ENCODE measurements at places on chromosomes 5 and 9.

DNA sequence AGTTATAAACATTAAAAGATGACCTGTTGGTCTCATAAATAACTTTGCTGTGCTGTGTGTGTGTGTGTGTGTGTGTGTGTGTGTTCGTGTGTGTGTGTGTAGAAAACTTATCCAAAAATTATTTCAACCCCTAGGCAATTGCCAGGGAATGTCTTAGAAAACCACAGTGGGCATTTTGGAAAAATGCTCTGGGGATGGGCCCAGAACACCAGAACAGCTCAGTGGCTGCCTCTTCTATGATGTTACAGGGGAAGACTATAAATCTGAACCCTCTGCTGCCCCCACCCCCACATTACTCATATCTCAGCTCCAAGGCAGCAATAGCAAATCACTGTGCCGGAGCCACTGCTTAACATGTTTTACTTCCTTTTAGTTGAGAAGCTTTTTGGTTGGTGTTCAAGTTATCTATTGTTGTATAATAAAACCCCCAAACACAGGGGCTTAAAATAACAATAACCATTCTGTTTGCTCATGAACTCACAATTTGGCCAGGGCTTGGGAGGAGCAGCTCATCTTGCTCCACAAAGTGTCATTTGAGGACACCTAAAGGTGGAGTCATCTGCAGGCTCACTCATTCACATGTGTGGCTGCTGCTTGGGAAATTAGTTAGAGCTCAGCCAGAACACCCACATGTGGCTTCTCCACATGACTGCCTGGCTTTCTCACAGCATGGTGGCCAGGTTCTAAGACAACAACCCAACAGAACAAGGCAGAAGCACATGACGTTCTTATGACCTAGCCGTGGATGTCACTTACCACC lies 40.4 kb downstream of the ACTBL2 start:
- DNase-seq = peak; percentile 10

- DNase-seq = no peak
These were observed 65.0 kb downstream of the HSD17B3 start for GRCh38 chr9:96236854-96237550.

DNA sequence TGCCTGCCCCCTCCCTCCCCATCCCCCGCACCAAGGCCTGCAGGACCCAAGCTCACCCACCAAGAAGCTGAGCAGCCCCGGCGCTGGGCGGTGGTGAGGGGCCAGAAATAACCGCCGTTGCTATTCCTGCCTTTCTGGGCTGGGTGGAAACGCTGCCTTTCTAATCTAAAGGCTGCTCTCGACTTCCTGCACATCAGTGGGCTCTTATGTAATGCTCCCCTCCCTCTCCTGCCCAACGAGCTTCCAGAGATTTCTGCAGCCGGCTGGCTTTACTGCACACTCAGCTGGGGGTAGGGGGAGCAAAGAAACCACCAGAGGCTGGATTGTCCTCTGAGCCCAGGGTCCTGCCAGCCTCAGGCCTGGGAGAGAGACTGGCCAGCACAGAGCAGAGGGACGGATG lies 6.9 kb upstream of the EGR1 start:
- no peak for DNase-seq

GRCh38 chr9:114008667-114009410 lies 69.3 kb downstream of the AMBP start:
- no peak for DNase-seq

DNA sequence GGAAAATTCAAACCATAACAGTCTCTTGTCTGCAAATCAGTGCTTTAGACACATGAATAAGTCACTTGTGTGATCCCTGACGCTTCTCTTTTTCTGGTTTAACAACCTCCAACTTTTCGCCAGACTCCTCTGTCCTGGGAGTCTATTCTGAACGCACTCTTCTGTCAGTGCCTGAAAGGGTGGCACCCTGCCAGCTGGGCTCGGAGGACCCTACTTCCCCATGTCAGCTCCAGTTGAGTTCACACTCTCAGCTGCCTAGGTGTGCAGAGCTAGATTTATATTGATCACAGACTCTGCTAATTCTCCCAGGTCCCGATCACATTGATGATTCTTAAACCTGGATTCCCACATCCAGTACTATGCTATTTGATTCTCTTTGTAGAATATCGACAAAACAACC lies 649.1 kb downstream of the BNC2 start:
- DNase-seq = no peak

GRCh38 chr5:163342306-163342705 lies 95.1 kb upstream of the CCNG1 start:
- DNase-seq = no peak

- DNase-seq = no peak
These were observed 44.2 kb downstream of the ITGA1 start for GRCh38 chr5:52831786-52832511.

DNA sequence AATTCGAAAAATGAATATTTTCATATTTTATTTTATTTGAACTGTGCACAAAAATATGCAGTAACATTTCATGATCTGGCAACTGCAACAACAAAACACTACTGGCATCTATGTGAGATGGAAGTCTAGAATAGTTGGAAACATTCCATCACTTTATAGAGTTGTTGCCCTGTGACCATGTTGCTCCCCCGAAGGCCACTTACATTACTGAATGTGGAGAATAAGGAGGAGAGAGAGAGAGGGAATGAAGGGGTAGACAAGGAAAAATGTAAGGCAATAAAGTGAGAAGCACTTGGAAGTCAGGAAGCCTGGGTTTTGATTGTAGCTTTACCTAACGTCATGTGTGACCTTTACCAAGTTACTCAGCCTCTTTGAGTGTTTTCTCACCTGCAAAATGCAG lies 437.2 kb upstream of the EDIL3 start:
- DNase-seq = no peak
